Ascending aorta (tissue), 2 donors: ENCODE measurements at places on chromosomes 1 and 21.

DNA sequence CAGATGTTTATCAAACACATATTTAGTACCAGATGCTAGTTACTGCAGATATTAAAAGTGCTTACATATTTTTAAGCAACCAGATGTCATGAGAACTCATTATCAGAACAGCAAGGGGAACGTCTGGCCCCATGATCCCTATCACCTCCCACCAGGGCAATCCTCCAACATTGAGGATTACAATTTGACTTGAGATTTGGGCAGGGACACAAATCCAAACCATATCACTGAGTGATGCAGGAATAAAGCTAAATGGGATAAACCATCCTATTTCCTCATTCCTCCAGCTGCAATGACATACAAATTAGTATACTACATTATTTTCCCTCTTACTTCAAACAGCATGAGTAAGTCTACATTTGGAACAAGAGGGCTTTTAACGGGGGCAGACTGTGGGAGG, 3.1 kb upstream of the KCNK2 start:
- no peak for DNase-seq

GRCh38 chr1:241560146-241560848, 28.1 kb downstream of the KMO start:
- DNase-seq: no peak

- DNase-seq: no peak
Measured at GRCh38 chr1:235646463-235646862, 3.1 kb downstream of the GNG4 start.

- no peak for DNase-seq
Measured at GRCh38 chr1:10522322-10522860, 47.6 kb downstream of the PEX14 start.

DNA sequence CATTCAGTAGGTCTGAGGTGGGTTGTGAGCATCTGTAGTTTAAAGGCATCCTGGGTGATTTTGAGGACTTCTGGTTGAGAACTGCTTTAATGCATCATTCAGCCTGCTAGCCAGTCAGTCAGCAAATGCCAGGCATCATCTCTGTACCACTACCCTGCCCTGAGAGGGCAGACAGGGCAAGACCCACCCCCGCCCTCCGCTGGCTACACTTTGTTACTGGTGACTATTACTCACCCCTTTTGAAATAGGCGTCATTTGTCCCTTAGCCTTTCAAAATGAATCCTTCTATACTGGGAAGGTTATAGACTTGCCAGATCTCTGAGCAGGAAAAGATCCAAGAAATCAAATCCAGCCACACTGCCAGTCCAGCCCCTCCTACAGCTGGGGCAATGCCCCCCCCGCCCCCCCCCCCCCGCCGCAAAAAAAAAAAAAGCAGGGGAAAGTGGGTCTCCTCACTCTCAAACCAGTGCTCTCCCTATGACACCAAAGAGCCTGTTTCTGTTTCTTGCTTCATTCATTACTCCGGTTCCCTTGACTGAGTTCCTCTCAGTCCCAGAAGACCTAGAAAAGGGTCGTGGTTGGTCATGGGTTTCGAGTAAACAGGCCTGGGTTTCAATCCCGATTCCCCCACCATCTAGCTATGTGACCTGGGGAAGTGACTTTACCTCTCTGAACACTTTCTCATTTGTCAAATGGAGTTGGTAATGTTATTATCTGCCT, 4.4 kb downstream of the SELENON start:
- DNase-seq: no peak

DNA sequence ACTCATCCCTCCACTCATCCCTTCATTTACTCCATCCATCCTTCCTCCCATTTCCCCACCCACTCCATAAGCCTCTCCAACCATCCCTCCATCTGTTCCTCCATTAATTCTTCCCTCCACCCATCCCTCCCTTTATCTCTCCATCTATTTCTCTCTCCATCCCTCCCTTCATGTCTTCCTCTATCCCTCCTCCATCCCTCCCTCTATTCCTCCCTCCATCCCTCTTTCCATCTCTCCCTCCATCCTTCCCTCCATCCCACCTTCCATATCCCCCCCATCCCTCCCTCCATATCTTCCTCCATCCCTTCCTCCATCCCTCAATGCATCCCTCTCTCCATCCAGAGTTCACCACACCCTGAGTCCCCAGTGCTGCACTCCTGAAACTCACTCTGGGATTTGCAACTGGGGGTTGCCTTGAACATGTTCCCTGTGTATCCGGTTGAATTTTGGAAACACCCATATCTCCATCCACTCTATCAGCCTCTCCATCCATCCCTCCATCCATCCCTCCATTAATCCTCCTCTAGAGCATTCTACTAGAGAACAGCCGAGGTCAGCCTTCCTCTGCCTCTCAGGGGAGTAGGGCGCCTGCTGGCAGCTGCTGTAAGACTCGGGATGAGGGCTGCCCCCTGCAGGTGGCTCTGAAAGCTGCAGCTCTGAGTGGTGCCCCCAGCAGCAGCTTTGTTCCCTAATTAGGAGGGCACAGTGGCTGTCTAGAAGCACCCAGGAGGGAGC, 39.4 kb downstream of the ABCG1 start:
- DNase-seq: no peak

GRCh38 chr1:228308085-228308601, 98.5 kb downstream of the TRIM11 start:
- DNase-seq: no peak

DNA sequence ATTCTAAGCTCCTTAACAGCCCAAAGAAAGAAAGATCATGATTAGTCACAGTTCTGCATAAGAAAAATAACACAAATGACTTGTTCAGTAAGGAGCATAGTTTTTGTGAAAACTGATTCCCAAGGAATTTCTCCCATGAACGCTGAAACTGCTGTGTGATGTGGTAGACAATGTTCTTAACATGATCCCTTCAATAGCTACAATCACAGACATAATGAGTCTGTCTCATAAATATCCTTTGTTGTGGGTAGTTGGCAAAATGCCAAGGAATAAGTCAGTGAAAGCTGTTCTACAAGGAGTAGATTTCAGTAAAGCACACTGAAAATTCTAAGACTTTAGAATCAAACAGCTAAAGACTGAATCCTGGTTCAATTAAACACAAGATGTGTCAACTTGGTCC, 404.8 kb downstream of the HLX start:
- DNase-seq: no peak

- no peak for DNase-seq
Measured at GRCh38 chr1:59375321-59376220, 78.7 kb downstream of the FGGY start.

DNA sequence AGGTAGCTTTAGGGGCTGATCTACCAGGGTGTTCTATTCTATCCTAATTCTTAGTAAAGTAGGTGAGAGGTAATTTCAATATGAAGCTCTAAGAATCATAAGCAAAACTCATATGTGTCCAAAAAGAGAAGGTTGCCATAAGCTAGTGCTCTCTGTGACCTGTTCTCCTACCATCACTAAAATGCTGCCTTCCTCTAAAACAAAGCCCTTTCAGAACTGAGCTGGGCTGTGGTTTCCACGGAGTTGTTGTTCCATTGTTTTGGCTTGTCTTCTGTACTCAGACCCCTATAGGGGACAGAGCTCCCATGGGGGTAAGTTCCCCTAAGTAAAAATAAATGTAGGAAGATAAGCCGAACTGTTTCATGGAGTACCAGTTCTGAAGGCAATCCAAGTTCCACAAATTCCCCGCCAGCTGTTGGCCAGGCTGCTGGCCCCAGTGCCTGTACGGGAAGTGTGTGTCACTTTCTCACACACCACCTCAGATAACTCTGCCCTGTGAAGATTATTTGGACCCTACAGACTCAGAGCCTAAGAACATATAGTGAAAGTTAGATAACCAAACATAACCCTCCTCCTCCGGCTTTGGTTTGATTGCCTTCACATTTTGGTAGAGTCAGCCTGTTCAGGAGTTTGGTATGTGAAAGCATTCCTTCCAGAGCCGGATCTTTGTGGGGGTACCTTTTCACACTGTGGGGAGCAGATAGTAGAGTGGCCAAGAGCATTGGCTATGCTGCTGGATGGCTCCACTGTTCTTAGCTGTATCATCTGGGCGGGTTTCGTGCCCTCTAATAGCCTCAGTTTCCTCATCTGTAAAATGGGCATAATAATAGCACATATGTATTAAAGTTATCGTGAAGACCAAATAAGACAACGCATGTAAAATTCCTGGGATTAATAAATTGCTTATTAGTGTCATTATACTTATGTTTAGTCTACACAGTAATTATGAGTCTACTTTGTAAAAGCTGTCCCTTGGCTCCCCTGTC, 10.8 kb downstream of the DPT start:
- no peak for DNase-seq

DNA sequence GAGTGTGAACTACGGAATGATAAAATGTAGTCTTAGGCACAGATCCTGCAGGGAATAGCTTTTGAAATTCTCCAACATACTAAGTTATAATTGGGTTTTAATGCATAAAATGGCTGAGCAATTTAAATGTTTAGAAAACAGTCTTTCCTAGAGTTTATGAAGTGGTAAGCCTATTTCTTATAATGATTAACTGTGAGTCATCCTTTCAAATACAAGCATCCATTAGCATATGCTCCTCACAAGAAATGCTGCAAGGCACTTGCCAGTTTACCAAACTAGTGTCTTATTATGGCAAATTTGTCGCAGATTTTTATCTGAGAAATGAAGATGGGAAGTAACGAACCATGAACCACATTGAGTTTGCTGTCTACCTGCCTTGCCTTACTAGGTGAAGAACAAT, 101.3 kb upstream of the ESRRG start:
- no peak for DNase-seq

GRCh38 chr1:180235077-180235501, 5.0 kb downstream of the LHX4 start:
- no peak for DNase-seq

- DNase-seq: no peak
Measured at GRCh38 chr1:205329719-205330118, 8.2 kb upstream of the NUAK2 start.
